Effector CD8-positive, alpha-beta T cell (primary cell): ENCODE measurements at places on chromosomes 4 and X.

GRCh38 chr4:119299741-119300100, 22.2 kb downstream of the FABP2 start:
- DNase-seq = no peak

- no peak for DNase-seq
Observed at GRCh38 chr4:123623611-123624010, 227.0 kb downstream of the SPRY1 start.

DNA sequence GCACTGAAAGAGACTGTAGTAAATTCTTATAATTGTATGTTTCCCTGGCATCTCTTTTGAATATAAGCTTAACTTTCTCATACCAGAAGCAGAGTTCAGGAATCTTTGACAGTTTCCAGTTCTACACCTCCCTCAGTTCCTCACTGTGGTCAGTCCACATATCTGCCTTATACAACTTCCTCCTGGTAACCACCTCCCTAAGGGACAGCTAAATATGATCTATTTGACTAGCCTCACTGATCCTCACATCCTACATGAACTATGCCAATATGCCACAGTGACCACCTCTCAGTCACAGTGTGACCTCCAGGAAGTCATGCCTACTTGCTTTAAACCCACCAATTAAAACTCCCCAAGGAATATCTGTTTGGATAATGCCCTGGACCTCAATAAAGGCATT, 51.6 kb upstream of the HDAC8 start:
- DNase-seq = no peak

GRCh38 chr4:107857741-107858140, 33.0 kb downstream of the SGMS2 start:
- DNase-seq = no peak

DNA sequence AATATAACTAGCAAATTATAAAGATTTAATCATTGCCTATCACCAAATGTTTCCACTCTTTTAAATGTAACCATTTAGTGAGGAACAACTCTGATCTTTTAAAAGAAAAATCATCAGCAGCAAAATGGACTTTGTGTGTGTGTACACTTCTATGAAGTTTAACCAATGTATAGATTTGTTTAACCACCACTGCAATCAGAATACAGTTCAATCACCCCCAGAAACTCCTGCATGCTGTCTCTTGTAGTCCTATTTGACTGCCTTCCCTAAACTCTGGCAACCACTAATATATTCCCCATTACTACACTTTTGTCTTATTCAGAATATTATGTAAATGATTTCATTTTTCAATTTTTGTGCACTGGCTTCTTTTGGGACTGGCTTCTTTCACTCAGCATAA, 1.7 kb upstream of the TCEAL8 start:
- no peak for DNase-seq

GRCh38 chr4:186021461-186022167, 47.3 kb upstream of the TLR3 start:
- no peak for DNase-seq
